ENCODE measurements at places on chromosomes 1 and 21.

DNA sequence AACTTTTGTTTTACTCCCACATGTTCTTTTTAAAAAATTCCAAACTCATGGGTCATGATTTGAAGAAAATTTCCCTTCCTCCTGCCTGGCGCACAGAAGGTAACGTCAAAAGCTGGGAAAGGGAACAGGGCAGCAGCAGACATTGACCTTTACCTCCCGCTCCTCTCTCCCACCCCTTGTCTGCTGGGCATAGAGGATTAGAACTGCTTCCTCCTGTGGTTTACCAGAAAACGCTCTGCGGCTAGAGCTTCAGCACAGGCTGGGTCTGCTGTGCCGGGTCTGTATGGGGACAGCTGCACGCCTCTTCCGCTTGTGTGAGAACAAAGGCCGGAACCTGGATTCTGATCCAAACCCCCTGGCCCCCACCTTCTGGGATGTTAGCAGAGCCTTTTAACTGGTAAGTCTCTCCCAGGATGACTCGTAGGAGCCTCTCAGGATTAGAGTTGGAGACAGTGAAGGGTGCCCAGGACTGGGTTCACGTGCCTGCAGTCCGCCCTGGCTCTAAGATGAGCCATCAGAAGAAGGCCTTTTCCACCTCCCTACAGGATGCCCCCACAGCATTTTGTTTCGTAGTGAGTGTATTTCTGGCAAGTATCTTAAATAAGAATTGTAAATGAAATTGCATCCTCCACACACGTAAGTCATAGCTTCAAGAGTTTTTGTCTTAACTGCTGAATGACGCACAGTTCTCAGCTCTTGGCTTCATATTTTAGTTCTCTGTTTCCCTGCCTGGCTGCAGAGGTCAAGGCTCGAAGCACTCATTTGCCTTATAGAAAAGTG, 5.2 kb downstream of the H6PD start:
- no peak for DNase-seq

- peak; percentile 11 for DNase-seq
Observed at GRCh38 chr1:153919876-153920852, 2.6 kb downstream of the GATAD2B start.

DNA sequence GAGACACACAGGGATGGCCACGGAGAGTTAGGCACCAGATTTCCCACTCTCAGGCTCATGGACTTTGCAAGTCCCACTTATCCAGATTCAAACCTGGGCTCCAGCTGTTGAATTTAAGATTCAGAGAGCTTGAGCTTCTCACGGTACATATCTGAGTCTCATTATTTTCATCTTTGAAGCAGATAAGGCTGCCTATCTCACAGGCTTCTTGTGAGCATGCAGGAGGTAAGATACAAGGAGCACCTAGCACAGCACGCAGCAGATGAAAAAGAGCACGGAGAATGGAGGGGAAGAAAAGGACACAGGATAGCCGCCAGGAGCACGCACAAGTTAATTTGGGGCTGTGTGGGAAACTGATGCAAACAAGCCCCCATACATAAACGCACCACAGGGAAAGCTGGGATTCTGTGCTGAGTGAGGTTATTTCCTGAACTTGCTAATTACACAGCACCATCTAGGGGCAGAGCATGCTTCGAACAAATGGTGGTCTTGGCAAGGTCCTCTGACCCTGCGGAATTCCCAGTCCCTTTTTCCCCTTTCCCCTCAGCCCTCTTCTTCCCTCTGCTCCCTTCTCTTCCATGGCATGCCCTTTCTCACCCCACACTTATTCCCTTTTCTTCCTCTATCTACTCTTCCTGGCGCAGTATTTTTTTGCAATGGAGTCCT, 134.7 kb upstream of the VANGL1 start:
- no peak for DNase-seq

GRCh38 chr1:4769516-4770280, 115.3 kb downstream of the AJAP1 start:
- DNase-seq, result no peak

- no peak for DNase-seq
Observed at GRCh38 chr1:30169269-30169668, 554.1 kb downstream of the MATN1 start.

GRCh38 chr1:184242507-184242943, 144.3 kb upstream of the C1orf21 start:
- DNase-seq, result no peak

GRCh38 chr1:119442756-119443155, 27.8 kb downstream of the HSD3B2 start:
- DNase-seq, result no peak

- DNase-seq, result no peak
Observed at GRCh38 chr1:153936011-153936802, 10.3 kb downstream of the DENND4B start.

DNA sequence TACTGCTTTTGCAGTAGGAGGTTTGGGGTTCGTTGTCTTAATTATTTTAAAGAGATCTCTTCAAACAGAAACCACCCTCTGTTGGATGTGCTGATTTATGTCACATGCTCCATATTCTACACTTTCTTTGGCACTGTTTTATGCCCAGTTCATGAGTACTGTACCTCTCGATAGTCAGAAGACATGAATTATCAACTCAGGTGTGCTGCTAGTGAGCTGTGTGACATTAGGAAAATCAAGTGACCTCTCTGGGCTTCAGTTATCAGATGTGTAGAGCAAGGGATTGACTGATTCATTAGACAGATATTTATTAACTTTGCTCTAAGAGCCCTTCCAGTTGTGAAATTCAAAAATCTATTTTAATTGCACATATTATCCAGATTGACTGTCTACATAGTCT, 2.1 kb upstream of the AHCTF1 start:
- DNase-seq, result no peak

DNA sequence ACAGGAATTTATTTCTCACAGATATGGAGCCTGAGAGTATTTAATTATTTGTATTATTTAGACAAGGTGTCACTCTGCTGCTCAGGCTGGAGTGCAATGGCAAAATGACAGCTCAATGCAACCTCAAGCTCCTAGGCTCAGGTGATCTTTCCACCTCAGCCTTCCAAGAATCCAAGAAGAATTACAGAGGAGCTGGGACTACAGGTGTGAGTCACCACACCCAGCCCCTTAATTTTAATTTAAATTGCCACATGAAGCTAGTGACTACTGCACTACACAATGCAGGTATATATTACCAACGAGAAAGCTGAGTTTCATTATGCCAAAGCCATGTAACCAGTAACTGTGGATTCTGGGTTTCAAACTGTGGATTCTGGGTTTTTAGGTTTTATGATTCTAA, 2.1 kb downstream of the KHDC4 start:
- DNase-seq, result no peak

DNA sequence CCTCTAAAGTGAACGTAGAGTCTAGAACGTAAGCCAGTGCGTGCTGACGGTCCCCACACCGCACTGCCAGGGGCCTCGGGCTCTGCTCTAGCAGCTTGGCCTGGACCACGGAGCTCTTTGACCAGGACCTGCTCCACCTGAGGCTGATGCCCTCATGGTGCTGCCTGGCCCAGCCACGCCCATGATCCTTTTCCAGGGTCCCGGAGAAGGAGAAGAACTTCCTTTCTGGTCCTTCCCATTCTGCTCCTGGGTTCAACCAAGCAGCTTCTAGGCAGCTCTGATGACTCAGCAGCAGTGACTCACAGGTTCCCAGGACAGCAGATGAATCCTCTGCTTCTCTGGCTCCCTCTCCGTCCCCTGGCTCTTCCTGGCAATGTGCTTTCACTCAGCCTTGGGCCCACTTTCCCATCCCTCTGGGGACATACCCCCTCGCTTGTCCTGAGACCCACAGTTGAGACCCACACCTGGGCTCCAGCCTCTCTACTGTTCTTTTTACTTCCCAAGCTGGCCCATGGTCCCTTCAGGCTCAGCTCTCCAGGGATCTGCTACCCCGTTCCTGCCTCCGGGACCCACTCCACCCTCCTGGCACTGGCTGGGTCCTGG, 246.3 kb upstream of the RAB4A start:
- no peak for DNase-seq

- no peak for DNase-seq
Observed at GRCh38 chr1:16122916-16123315, 33.0 kb downstream of the EPHA2 start.

DNA sequence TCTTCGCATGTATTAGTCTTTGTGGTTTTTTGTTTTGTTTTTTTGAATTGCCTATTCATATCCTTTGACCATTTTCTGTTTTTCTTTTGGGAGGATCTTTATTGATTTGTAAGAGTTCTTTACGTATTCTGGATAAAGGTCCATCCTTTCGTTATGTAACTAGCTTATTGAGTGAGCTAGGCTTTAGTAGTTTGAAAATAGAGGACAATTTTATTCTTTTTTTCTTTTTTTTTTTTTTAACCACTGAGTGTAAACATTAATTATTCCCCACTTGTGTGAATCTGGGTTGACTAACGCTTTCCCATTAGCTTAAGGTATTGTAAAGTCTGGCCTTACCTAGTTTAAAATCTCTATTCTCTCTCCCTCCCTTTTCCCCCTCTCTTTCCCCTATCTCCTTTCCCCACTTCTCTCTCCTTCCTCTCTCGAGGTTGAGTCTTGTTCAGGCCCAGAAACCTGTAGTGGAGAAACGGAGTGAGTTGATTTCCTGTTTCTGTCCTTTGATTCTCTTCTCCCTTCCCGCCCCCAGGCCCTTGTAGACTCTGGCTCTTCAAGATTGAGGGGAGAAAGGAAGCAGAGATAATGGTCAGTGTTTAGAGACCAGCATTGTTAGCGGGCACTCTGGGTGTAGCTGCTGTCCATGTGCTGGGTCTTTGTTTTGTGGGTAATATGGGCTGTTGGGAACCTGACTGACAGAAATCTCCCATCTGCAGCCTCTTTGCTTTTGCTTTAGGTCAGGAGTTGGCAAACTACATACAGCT, 1.5 kb downstream of the MORC3 start:
- peak; percentile 6 for DNase-seq

DNA sequence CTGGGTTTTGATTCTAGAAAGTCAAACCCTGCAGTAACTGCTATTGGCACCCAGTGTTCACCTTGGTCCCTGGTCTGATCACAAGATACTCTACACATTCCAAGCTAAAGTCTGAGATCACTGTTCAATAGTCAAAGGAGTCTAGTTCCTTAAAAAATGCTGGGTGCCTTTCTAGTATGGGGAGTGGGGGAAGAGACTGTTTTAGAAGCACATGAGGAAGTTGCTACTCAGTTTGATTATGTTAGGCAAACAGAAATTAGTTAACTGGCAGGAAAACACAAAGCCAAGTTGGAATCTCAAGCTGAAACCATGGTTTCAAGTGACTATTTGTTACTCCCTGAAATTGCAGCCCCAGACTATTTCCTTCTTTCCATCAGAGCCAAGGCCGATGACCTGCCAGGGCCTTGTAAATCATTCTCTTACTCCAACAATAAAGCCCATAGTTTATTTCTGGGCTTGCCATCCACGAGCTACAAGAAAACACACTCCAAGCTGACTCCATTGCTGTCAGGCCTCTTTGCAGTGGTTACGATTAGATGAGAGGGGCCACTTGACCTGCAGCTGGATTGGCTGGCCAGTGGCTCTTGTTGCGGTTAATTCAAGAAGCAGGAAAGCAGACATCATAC, 21.1 kb upstream of the VTCN1 start:
- no peak for DNase-seq

- DNase-seq, result no peak
Observed at GRCh38 chr1:89044970-89045721, 19.9 kb downstream of the GBP1 start.

- DNase-seq, result no peak
Observed at GRCh38 chr1:174913225-174913903, 86.4 kb upstream of the CACYBP start.
